ENCODE measurements at places on chromosomes 11 and 22.

- no peak for DNase-seq
Measured at GRCh38 chr11:35969089-35970042, 25.5 kb downstream of the LDLRAD3 start.

DNA sequence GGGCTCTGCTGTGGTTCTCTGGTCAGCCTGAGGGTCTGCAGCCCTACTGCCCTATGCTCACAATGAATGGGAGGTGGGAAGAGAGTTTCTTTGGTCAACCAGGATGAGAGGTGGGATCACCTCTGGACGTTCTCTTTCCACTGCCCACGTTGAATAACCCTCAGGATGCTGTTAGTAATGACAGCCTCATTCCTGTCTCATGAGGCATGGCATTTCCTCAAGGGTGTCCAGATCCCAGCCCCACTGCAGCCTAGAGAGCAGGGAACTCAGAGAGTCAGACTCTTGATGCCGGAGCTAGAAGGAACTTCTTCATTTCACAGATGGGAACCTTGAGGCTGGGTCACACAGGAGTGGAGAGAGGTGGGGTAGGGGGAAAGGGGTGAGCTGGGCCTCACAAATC, 196.0 kb downstream of the CEP164 start:
- no peak for DNase-seq

DNA sequence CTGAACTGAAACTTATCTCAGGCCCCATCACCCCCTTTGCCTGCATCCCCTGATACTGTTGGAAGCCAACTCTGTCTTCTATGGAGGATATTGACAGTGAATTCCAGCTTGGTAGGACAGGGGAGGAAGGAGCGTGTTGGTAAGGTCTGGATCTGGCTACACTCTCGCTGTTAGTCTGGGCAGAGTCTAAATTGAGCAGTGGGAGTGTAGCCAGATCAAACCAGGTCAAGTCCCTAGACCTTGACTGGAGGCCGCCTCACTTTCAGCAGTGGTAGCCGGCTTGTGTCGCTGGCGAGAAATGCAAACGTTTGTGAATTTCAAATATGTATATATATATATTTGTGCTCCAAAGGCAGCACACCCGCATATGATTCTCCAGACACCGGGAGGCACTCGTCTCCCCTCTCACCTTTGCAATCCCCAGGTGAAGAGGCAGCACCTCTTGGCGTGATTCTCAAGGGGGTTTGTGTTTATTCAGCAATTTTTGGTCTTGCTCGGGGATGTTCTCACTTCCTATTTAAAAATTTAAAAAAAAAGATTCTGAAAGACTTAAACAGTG, 26.7 kb downstream of the DHCR7 start:
- DNase-seq: no peak

GRCh38 chr22:21571679-21572078, 4.2 kb downstream of the UBE2L3 start:
- no peak for DNase-seq

GRCh38 chr11:4508886-4509285, 26.4 kb downstream of the OR52K1 start:
- no peak for DNase-seq

DNA sequence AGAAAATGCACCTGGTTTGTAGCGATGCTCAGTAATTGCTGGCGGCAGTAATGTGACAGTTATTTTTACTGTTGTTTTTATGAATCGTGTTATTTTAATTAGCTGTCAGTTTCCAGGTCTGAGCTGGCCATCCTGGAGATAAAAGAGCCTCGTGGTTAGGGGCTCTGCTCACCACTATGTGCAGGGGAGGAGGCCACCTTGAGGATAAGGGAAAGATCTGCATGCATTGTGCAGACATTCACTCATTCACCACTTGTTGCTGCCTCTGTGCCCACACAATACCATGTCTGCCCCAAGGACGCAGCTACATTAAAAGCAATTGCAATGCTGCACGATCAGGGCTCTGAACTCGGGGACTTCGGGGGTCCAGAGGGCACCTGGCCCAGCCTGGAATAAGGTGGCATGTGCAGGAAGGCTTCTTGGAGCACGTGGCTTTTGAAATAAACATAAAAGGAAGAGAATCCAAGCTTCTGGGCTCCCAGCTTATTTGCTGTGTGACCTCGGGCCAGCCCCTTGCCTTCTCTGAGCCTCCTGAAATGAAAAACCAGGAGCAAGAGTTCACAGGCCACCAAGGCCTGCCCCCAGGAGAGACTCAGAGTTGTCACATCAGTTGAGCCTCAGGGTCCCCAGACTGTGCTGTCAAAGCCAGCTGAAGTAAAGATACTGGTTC, 44.7 kb upstream of the SHISAL1 start:
- DNase-seq: no peak

- DNase-seq: no peak
Measured at GRCh38 chr22:25923914-25924313, 181.9 kb downstream of the MYO18B start.

DNA sequence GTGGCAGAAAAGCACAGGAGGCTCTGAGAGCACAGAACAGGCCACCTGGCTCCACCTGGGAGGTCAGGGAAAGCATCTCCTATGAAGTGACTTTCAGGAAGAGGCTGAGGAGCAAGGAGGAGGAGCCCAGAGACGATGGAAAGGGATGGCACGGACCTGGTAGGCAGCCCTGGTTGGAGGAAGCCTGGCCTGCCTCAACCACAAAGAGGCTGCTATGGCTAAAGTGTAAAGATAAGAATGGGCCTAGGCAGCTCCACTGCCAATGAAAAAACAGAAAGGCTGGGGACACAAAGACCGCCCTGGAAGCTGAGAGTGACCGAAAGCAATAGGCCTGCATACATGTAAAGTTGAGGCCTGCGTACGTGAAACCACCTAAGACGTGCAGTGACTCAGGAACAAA, 31.2 kb upstream of the ETS1 start:
- DNase-seq: no peak

DNA sequence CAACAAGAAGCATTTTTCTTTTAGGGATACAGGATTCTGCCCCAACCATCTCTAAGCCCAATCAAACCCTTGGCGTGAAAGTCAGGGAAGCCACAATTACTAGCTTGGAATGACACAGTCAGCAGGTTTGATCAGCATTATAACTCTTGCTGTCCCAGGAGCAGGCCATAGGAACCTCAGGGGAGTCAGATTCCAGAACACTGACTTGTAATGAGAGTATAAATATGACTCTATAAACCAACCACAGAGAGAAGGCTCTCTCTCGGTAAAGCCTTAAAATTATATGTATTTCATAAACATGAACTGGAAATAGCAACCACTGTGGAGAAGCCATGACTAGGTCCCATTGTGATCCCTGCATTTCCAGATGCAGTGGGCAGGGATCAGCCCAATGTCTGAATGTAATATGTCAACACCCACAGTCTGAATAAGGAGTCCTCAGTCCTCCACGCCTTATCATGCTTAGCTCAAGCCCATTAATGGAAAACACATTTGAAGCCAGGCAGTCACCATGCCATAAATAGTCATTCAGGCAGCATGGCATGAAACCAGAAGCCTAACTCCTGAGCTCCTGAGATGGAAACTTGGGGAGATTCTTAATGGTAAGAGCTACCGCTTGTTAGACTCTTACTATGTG, 99.1 kb upstream of the MTNR1B start:
- DNase-seq: no peak

DNA sequence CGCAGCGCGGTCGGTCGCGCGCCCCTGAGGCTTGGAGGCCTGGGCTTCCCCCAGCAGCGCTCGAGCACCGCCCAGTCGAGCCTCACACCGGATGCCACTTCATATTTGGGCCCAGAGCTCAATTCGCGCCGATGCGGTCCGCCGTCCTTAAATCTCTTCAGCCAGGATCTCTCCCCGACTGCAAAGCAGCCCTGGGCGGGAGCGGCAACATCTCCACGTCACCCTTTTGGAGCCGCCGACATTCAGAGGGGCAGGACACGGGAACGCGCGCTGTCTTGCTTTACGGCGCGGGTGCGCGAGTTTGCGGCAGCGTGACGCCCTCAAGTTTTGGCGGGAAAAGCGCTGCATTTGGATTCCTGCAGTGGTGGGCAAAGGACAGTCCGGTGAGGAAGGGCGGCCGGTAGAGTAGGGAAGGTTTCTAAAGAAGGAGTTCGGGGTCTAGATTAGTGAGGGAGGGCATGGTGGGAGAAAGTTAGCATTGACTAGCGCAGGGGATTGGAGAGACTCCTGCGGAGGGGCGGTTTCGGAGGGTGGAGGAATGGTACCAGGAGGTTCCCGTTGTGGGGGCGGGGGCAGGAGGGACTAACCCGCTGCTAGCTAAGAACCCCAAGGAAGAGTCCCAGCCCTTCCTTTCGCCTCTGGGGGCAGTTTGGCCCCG, 796 bp downstream of the CHEK1 start:
- peak; percentile 76 for DNase-seq

DNA sequence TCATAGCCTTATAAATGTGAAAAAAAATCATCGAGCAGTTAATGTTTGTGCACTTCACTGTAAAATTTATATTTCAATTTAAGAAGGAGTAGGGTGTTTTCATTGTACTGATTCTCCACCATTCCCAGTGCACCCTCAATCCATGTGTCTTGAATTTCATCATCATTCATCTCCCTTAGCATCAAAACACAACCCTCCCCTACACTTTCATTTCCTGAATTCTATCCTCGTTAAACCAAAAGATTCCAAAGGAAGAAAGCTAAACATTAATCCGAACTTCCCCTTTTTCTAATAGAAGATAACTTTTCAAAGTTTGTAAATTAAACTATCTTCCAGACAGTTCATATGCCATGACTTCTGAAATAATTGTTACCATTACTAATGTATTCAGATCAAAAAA, 34.1 kb upstream of the OR8B8 start:
- no peak for DNase-seq

- no peak for DNase-seq
Measured at GRCh38 chr11:106329273-106330018, 252.0 kb downstream of the AASDHPPT start.

GRCh38 chr11:122848186-122848585, 9.9 kb downstream of the CRTAM start:
- no peak for DNase-seq

- no peak for DNase-seq
Measured at GRCh38 chr22:27801202-27801615, 347 bp downstream of the MN1 start.

- no peak for DNase-seq
Measured at GRCh38 chr11:16876053-16876752, 137.8 kb downstream of the C11orf58 start.

- no peak for DNase-seq
Measured at GRCh38 chr11:120894202-120894985, 129.5 kb upstream of the TBCEL start.

DNA sequence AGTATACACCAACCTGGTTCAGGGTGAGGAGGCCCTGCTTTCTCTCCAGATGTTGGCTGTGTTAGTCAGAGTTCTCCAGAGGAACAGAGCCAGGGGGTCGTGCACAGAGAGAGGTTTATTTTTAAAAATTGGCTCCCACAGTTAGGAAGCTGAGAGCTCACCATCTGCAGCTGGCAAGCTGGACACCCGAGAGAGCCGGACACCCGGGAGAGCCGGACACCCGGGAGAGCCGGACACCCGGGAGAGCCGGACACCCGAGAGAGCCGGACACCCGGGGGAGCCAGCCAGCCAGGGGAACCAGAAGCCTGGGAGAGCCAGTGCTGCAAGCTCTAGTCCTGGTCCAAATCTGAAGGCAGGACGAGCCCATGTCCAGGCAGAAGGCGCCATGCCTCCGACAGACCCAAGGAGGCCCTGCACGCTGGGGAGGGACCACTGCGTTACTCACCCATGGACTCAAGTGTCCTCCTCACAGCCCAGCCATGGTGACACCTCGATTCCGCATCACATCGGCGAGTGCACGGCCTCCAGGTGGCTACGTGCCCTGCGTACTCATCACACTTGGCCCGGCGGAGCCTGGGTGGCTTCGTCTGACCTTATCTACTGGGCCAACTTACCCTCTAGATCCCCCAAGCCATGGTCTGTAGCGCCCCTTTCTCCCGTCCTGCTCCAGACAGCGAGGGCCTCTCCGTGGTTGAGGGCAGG, 99.0 kb downstream of the BRD1 start:
- DNase-seq: no peak

DNA sequence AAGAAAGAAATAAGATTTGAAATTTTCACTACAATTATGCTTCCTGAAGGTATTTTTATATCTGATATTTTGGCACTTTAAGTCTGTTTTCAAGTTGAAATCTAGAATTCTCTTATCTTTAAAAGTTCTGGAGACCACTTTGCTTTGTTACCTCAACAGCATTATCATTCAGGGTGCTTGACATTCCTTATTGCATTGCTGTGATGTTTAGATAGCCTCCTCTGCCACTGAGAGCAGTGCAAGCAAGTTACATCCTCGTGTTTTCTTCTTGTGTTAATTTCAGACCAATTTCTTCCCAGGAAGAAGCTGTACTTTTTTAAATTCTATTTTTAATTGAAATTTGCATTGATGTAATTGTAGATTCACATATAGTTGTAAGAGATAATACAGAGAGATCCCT, 333.9 kb upstream of the KIRREL3 start:
- DNase-seq: no peak

GRCh38 chr11:129989149-129989813, 13.4 kb downstream of the PRDM10 start:
- no peak for DNase-seq

- no peak for DNase-seq
Measured at GRCh38 chr11:101914341-101914737, 471 bp upstream of the CEP126 start.

DNA sequence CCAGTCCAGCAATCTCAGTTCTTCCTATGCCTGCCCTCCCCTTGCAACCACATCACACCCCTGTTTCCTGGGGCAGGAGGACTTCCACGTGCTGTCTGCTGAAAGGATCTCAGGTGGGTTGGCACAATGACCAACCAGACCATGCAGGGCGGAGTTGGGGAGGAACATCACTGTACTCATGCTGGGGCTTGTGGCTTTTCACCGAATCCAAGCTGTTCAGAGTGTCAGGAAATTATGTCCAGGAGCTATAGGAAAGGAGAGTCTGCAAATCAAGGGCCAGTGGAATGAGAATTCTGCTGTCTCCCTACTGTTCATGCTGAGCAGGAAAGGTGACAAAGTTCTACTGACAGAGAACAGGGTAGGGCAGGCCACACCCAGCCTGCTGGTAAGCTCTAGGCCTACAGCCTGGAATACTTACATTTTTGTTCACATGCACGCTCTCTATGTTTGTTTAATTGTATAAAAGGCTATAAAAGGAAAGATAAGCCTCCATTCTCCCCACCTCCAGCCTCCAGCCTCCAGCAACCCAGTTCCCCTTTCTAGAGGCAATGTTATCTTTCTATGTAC, 1.7 kb upstream of the PLAAT2 start:
- DNase-seq: no peak

DNA sequence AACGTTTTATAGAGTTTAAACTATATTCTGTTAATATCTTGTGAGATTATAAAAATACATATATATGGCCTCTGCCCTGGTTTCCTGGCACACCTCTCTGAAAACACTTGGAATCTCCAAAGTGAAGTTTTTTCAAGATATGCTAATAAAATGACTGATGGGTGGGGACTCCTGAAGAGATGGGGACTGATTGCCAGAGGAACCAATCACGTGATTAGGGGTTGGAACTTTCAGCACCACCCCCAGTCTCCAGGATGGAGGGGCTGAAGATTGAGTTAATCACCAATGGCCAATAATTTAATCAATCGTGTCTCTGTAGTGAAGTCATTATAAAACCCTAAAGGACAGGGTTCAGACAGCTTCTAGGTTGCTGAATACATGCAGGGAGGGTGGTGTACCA, 37.4 kb downstream of the C11orf71 start:
- no peak for DNase-seq

All from stimulated activated CD8-positive, alpha-beta memory T cell treated with anti-CD3 and anti-CD28 coated beads, Interleukin-15, amount 100 ng/mL, for 48 hours (primary cell).